Activated naive CD8-positive, alpha-beta T cell treated with anti-CD3 and anti-CD28 coated beads, Interleukin-2, amount 10 ng/mL, durations not matched to agents 7 days and 5 days (primary cell): ENCODE measurements at places on chromosomes 2 and 18. TPM values are rescaled to one million over a fixed set of nuclear protein-coding genes. Genes with fewer than 3 reads are reported as not detected.

Gene IL37
- total RNA-seq, result not detected

Gene C2orf72
- 0.48 TPM for total RNA-seq

Gene SEPTIN10
- total RNA-seq, result 0.61 TPM

DNA sequence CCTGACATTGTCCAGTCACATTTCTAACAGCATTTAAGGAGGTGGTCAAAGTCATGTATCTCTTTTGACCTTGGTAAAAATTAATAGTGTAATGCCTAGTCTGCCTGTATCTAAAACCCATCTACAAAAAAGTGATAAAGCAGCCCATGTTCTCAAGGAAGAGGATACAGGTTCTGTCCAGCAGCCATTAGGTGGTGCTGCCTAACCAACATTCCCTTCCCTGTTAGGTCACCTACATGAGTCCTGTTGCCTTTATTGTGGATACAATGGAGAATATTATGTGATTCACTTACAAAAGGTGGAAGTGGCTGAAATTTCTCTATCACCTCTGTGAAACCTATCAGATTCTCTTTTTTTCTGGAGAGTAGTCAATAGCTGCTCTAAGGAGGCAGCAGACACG, 52.5 kb downstream of the AQP4 start:
- no peak for DNase-seq

- no peak for DNase-seq
Measured at GRCh38 chr18:26057344-26057773, 33.1 kb downstream of the SS18 start.
